ENCODE measurements at places on chromosomes 2 and 18.

GRCh38 chr2:232365621-232366321, 12.8 kb upstream of the ALPP start:
- peak; percentile 43 for DNase-seq

DNA sequence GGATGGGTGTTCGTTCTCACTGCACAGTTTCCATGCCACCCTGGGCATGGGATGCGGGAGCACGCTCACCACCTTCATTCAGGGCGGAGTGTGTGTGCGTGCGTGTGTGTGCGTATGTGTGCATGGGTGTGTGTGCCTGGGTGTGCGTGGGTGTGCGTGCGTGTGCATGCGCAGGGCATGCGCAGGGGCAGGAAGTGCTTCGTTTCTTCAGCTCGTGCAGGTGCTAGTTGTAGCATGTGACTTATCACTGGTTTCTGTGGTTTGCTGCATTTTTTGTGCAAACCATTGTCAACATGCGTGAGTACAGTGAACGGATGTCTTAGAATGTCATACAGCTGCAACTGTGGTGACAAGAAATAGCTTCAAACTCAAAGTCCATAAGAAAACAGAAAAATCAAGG, 179.5 kb downstream of the PTGR3 start:
- no peak for DNase-seq

DNA sequence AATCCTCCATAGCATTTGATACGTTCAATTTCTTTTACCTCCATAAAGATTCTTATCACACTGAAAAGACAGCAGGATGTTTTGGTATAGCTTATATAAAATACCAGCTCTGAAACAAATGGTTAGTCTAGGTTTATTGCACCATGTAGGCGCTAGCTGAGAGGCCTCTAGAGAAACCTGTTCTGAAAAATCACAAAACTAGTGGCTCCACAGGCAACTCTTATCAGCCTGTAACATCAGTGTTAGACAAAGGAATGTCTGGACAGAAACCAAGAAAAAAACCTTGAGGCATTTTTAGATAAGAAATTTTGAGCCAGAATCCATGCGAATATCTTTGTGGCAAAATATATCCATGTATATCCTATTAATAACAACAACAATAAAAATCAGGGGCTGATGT, 440.4 kb upstream of the MAP2 start:
- DNase-seq, result no peak

GRCh38 chr2:232772531-232772930, 3.8 kb downstream of the KCNJ13 start:
- no peak for DNase-seq

All from AG10803 (cell line).